ENCODE measurements at places on chromosomes 6 and 20. TPM values are rescaled to one million over a fixed set of nuclear protein-coding genes. Genes with fewer than 3 reads are reported as not detected.

- DNase-seq, result no peak
These were observed 101.2 kb downstream of the NUS1 start for GRCh38 chr6:117776441-117776840.

POU3F2 gene
- 0.16 TPM for total RNA-seq

GRCh38 chr6:132969196-132969595, 154.8 kb downstream of the RPS12 start:
- DNase-seq, result no peak

DNA sequence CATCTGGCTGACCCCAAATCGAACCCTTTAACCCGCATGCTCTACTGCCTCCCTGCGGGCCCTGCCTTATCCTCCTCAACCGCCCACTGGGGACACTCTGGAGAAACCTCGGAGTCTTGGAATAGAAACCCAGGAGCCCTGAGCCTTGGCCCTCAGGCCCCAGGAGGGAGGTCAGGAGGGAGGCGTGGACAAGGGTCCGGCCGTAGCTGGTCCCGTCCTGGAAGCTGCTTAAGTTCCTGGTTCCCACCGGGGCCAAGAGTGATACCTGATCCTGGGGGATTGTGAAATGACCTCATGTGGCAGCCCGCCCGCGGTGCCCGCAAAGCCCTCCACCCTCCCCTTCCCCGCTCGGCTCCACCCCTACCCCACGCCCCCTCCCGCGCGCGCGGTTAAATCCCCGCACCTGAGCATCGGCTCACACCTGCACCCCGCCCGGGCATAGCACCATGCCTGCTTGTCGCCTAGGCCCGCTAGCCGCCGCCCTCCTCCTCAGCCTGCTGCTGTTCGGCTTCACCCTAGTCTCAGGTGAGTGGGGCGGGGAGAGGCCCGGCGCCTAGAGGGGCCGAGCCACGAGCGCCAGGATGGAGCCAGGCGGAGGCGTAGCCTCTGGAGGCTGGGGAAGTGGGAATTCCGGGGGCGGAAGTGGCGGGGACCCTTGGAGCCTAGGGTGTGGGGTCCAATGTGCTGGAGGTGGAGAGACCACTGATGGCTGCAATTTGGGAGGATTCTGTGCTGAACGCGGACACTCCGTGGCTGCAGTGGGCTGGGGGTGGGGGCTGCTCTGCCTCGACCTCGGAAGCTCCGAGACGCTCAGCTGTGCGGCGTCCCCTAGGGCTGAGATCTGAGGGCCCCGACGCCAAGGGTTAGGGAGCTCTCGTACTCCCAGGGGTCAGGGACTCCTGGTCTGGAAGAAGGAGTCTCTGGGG, at the start of gene WFDC2:
Gene WFDC2, plus strand, starts transcription at position 418 of the 926 bp plus-strand sequence. Its CDS starts 29 bp downstream, at position 447.
- DNase-seq, result no peak

LY6G5C gene
- 0.37 TPM for total RNA-seq

MUCL3 gene
- total RNA-seq, result not detected

Measured in urinary bladder (tissue), 4 donors.